HuH-7.5 (cell line): ENCODE measurements at places on chromosomes 4 and X.

DNA sequence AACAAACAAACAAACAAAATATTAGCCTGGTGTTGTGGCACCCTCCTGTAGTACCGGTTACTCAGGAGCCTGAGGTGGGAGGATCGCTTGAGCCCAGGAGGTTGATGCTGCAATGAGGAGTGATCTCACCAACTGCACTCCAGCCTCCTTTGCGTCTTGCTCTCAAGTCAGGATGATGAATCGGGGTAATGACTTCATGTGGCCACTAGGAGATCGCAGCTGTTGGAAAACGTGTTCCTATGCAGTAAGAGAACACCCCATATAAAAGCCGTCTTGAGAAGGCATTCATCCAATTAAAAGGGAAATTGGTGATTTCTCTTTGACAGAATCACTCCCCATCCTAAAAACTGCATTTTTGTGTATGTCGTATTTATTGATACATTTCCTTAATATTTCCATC, 6.9 kb downstream of the CCNB3 start:
- DNase-seq, result no peak

DNA sequence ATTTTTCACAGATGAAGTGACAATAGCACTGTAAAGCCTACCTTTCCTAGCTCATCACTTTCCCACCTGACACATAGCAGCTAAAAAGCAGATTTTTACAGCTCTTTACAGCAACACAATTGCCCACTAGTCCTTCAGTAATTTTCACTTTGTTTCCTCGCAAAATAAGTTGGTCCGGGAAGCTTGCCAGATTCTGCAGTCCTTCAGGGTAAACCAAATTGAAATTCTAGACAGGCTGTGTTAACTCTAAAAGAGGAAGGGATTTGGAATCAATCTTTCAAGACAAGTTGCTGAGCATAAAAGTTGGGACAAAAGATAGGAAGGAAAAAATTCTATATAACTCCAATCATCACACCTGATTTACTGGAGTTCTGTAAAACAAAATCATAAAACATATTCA, 8.7 kb downstream of the C1QTNF7 start:
- no peak for DNase-seq

GRCh38 chr4:9703391-9703790, 78.0 kb upstream of the DRD5 start:
- DNase-seq, result no peak

GRCh38 chrX:72465889-72466288, 106.8 kb downstream of the HDAC8 start:
- DNase-seq, result no peak

GRCh38 chr4:110616238-110617074, 6.4 kb downstream of the PITX2 start:
- no peak for DNase-seq

DNA sequence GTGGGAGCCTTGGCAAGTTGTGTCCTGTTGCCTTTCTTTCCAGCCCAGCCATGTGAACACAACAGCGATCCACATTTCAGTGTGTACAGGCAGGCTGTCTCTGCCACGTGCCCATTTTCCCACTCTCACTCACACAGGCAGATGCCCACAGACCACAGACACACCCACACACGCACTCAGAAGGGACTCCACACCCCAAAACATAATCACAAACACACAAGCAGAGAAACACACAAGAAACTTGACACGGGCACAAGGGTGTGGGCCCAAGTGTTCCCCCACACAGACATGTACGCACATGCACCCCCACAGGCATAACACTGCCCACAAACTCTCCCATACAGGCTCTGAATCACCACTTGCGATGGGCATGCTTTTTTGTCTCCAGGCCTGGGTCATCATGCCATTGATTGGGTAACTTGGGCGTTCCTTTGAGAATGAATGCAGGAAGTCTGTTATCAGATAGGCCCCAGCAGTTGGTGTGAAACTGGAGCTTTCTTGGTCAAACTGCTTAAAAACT, 84.3 kb downstream of the NBDY start:
- DNase-seq, result no peak
